ENCODE measurements at places on chromosomes 11 and 22.

DNA sequence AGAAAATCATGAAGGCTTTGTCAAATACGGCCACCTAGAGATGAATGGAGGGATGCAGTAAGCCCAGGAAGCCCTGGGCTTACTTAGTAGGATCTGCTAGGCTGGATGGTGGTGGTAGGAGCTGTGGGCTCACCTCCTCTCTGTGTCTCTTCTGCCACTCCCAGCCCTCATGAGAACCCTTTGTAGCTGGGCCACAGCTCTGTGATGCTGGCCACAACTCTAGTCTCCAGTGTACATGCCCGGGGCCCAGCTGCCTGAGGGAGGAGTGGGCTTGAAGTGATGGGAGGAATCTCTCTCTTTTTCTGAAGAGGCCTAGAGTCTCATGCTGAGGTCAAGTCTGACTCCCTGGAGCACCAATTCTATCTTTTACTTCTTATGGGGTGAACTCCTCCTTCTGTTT, 32.4 kb upstream of the SYT13 start:
- no peak for DNase-seq

DNA sequence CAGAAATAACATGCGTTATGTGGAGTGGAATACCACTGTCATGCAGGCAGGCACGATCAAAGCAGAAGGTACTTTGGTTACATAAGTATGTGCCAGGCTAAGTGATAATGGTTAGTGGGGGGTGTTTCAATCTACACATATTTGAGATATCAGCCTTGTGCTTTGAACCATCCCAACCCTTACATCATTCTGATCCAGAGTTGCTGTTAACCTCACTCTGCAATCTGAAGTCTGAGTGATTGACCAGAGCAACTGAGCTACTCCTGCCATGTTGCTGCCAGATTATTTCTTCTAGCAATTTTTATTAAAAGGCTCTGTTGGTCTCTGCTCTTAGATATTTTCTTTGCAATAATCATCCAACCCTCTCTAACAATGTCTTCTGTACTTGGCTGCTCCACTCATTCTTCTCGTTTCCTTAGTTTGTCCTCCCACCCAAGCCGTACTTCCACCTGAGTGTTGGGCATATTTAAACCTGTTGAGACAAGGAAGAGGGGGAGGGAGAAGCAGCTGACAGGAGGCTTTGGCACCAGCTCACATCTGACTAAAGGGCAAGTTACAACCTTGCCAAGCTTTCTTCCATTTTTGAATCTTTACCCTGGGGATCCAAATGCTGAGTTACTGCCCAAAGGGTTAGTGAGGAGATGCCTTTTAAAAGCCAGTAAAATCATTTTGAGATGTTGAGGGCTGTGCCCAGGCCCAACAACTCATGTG, 114.1 kb upstream of the SESN3 start:
- DNase-seq = no peak

DNA sequence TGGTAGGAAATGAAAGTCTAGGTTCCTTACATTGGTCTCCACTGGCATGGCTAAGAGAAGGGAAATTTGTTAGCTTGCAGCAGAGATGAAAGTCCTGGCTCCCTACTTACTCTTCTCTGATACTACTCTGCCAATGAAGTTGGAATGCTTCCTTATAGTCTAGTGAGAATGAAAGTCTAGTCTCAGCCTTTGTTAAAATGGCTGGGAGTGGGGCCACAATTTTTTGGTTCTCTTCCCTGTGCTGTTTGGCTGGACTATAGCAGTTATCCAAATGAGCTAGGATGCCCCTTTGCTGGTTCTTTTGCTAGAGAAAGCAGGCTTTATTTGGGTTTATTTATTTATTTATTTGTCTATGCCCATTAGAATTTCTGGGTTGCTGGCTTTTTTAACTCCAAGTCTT, 414.3 kb downstream of the AASDHPPT start:
- no peak for DNase-seq

GRCh38 chr11:83410605-83411565, 124.7 kb upstream of the CCDC90B start:
- DNase-seq = no peak

GRCh38 chr22:50676661-50677492, 4.3 kb downstream of the SHANK3 start:
- no peak for DNase-seq

DNA sequence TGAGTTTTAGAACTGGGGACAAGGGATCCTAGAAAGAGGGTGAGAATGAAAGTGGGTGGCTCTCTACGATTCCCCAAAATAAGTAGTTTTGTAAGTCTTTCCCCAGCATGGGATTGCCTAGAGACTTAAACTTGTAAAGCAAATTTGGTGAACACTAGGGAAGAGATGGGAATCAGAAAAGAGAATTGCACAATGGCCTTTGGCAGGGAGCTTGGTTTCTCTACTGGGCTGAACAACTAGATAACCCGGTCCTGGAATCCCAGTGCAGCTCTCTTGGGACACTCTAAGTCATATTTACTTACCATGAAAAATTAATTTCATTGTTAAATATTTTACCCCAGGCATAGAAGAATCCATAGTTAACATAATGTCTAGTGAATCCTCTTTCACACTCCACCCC, 16.5 kb upstream of the USP18 start:
- DNase-seq = no peak

Measured in activated CD4-positive, alpha-beta T cell treated with anti-CD3 and anti-CD28 coated beads, Interleukin-2, amount 10 ng/mL, durations not matched to agents 7 days and 5 days (primary cell).